Neuronal stem cell (in vitro differentiated cells): ENCODE measurements at places on chromosomes 11 and 22.
A peak's percentile ranks its signal among the peaks of the same experiment; 100 is the strongest.

- DNase-seq, result no peak
These were observed 31.8 kb downstream of the GLB1L2 start for GRCh38 chr11:134363592-134363991.

DNA sequence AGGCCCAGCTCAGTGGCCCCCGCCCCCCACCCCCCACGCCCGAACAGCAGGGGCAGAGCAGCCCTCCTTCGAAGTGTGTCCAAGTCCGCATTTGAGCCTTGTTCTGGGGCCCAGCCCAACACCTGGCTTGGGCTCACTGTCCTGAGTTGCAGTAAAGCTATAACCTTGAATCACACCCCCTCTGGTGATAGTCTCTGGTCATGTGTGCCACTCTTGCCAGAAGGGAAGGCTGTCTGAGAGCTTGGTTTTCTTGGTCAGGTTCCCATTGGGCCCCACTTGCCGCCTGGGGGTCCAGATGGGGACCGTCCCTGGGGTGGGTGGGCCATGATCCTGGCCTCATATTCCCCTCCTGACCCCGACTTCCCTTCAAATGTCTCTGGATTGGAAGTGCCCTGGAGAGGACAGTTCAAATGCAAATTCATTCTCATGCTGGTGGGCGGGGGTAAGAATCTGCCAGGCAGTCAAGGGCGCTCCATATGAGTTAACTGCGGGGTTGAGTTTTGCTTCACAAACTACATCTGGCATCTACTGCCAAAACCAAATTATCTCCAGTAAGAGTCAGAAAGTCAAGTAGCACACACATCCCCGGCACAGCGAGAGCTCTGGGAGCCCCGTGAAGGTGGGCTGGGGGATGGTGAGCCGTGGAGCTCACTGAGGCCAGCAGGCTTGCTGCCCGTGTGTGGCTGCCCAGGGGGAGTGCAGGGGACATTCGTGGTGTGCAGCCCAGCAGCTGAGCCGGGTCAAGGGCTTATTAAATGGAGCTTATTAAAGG, 35.7 kb downstream of the B3GAT1 start:
- no peak for DNase-seq

GRCh38 chr11:10897150-10897549, 39.3 kb upstream of the ZBED5 start:
- no peak for DNase-seq

- DNase-seq, result no peak
These were observed at the start of gene IRAG1 for GRCh38 chr11:10693509-10694081. IRAG1 (minus strand) TSS chr11:10693755; CDS start chr11:10693602, 153 bp downstream.

- peak; percentile 33 for DNase-seq
These were observed 106.0 kb upstream of the ISX start for GRCh38 chr22:34960005-34960404.

GRCh38 chr22:41648432-41648831, 27.3 kb downstream of the XRCC6 start:
- DNase-seq, result no peak

- no peak for DNase-seq
These were observed 2.1 kb downstream of the TRIM29 start for GRCh38 chr11:120135838-120136237.

DNA sequence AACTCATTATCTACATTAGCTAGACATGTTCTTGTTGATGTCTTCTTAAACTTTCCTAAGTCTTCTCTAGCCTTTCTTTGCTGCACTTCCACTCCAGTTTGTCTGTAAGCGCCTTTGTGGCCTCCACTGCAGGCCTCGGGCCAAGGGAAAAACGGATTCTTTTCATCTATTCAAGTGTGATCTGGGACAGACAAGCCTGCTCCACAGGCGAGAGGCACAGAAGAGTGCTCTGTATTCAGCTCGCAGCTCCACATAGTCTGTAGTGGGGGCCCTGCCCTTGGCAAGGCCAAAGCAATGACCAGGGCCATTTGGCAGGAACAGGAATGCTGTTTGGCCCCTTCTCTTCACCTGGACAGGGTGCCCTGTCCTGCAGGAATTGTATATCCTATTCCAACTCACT, 84.1 kb upstream of the BARX2 start:
- DNase-seq, result no peak

DNA sequence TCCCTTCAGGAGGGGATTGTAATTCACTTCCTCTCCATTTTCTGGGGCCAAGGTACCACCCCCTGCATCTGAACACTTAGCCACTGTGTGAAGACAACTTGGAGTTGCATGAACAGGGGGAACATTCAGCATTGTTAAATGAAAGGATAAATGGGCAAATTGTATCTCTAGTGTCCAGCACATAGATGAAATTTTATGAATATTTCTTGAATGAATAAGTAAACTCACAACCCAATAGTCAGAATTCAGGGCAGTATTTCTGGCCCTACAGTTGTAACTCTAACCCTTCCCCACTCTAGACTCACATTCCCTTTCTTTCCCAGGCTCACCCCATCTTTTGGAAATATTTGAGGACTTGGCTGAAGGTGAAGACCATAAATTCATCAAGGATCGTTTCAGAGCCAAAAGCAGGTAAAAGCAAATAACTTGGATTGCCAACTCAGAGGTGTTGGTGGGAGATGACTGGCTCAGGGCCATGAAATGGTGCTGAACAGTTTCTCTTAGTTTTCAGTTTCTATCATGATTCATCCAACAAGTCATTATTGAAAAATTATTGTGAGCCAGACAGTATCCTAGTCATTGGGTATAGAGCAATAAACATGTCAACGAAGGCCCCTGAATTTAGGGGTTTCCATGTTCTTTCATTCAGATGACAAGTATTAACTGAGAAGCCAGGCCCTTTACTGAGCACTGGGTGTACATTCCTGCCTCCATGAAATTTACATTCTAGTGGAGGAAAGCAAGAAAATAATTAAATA, 33.3 kb upstream of the ZC3H12C start:
- DNase-seq, result no peak

GRCh38 chr11:108027057-108027456, 18.4 kb downstream of the CUL5 start:
- no peak for DNase-seq

- no peak for DNase-seq
These were observed 6.8 kb upstream of the OMP start for GRCh38 chr11:77095551-77096490.

DNA sequence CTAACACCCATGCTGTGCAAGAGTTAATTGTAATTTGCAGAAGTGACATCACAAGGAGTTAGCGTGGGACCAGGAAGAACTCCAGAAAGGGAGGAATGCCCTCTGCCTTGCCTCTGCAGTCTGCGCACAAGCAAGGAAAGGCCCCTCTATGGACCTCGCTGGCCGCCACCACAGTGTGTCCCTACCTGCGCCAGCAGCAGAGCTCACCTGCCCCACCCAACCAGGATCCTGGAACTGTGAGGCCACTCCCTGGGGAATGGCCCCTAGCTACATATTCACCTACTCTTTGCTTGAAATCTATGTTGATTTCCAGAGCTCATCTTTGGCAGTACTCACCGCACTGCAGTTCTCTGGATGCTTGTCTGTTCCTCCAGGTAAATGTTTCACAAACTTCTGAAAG, 72.0 kb upstream of the MTNR1B start:
- no peak for DNase-seq

GRCh38 chr11:14318581-14318981, 40.4 kb downstream of the RRAS2 start:
- no peak for DNase-seq

GRCh38 chr11:72226701-72227100, 2.1 kb downstream of the INPPL1 start:
- no peak for DNase-seq

DNA sequence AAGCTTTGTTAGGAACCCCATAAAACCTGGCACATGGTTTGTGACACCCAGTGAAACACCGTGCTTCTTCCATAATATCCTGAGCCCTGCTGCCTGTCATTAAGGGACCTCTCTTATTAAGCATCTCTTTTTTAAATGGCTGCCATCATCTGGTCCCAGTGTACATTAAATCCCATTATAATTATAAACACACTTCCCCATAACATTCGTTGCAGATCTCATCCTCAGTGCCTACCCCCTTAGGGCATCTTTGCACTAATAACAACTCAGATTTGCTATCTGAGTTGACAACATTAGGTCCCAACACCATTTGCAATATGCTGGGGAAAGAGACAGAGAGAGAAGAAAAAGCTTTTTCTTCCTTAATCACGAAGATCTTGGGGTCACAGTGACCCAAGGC, 4.7 kb upstream of the ZBTB16 start:
- no peak for DNase-seq

GRCh38 chr22:49300241-49300640, 527.4 kb downstream of the BRD1 start:
- DNase-seq, result no peak

GRCh38 chr11:37849706-37850105, 1251.7 kb upstream of the RAG2 start:
- no peak for DNase-seq

GRCh38 chr22:20439928-20440575, 2.4 kb upstream of the SCARF2 start:
- no peak for DNase-seq

GRCh38 chr11:67262731-67263675, 3.3 kb upstream of the GRK2 start:
- DNase-seq, result no peak

DNA sequence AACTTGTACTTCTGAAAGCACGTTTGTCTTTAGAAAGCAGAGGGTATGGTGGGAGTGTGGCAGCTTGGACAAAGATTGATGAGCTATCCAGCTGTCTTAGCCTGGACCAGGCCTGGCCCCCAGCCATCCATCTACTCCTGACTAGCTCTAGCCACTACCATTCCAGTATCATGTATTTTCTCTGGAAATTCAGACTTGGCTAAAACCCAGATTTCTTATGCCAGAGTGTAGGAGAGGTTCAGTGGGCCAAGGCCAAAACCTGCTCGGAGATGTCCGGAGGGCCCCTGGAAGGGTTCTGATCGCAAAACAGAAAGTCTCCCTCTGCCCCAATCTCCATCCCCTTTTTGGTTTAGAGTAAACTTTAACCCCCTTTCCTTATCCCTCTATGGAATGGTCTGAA, 24.8 kb upstream of the MTCH2 start:
- DNase-seq, result no peak

DNA sequence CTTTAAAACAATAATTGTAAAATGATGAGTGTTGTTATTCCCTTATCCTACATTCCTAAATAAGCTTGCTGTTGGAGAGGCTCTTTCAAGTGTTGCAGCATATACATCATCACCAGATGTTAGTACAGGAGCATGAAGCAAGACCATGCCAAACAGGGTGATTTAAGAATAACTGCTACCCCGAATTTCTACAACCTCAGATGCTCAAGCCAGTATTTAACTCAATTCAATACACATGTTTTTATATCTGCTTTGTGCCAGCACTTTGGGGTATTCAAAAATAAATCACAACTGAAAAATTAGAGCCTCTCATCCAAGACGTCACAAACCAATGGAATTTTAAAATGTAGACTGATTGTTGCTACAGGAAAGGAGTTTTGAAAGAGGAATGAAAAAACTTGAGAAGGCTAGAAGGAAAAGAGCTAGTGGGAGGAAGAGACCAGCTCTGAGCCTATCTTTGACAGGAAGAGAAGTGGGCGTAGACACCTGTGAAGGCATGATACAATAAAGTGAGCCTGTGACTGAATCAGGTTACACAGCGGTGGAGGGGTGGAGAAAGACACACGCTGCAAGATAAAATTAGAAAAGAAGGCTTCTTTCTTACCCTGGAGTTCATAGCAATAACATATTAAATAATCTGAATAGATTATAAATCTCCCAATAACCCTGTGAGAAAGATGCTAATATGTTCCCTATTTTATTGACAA, 95.8 kb downstream of the DLG2 start:
- DNase-seq, result no peak

GRCh38 chr22:32752326-32752725, 49.2 kb upstream of the TIMP3 start:
- DNase-seq, result no peak

DNA sequence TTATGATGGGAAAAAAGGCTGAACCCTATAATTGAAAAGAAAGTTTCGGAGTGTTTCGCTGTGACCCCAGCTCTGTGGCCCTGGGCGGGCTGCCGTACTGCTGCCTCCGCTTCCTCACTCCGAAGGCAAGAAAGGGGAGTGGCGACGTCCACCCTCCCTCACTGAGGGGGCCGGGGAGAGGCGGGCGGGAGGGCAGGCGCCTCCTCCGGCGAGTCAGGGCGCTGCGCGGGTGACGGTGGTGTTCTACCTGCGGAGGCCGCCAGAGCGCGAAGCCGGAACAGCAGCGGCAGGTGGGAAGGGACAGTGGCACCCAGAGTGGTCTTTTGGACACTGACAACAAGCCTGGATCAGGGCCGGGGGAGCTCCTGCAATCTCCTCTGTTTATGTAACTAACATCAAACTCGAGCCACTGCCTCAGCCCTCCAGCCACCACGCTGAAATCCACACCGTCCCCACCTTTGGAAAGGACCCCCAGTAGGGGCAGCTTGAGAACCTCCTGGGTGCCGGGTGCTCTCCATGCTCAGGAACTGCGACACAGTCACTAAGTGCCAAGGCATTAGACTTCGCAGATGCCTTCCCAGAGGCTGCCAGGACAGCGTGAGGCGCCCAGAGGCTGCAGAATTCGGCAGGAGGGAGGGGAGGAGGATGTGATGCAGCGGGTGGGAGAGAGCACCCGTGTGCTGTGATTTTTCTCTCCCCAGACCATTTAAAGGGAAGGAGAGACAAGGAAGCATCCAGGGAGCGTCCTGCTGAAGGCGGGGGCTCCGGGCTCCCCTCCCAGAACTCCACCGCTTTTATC, 25.5 kb downstream of the BID start:
- no peak for DNase-seq

DNA sequence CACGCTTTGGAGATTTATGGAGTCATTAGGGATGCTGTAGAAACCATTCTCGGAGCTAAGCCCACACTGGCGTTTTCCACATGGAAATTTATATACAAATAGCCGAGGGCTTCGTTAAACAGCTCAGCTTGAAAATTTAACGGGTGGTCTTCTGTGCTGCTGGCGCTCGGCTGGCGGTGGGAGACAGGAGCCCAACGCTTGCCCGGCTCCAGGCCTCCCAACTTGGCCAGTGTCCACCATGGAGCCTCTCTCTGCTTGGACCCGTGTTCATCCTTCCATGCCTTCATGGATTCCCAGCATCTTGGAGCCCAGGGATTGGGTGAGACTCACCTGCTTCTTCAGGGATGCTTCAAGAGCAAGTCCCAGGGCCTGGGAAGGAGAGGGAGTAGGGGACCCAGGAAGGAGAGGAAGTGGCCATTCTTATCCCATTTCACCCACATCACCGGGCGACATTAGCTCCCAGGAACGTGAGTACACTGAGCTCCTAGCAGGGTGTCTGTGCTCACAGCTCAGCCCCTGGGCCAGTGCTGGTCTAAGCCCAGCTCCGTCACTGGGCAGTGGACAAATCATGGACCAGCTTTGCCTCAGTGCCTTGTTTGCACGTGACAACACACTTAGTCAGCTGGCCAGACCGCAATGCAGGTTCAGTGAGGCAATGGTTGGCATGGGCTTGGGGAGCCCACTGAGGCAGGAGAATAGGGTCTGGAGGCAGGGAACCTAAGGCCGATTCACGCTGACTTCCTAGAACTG, 944.3 kb downstream of the BRD1 start:
- DNase-seq, result no peak
